ENCODE measurements at places on chromosomes 4 and X.

DNA sequence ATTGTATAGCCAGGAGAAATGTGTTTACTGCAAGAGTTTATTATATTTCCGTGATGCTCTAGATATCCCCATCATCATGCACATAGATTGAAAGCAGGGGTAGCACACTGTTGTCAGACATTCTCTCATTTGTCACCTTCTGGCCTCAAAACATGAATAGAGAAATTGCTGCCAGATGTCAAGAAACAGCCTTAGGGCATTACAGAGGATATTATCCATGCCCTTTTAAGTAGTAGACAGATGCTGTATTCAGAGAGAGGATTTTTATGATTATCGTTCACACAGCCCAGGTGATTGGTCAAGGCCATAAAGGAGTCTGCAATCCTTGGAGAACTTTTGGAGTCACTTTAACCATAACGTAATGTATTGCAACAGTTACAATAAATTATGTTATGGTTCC lies 1961.5 kb upstream of the TENM3 start:
- no peak for DNase-seq

- DNase-seq: no peak
Observed at GRCh38 chr4:140037353-140038030, 116.5 kb downstream of the MAML3 start.

GRCh38 chr4:95985051-95985450 lies 145.2 kb downstream of the PDHA2 start:
- no peak for DNase-seq

- no peak for DNase-seq
Observed at GRCh38 chr4:11604821-11605220, 176.1 kb upstream of the HS3ST1 start.

DNA sequence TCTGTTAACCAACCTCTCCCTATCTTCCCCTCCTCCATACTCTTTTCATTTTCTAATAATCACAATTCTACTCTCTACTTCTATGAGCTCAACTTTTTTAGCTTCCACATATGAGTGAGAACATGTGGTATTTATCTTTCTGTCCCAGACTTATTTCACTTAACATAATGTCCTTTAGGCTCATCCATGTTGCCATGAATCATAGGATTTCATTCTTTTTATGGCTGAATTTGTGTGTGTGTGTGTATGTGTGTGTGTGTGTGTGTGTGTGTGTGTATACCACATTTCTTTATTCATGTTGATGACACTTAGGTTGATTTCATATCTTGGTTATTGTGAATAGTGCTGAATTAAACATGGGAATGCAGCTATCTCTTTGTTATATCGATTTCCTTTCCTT lies 37.4 kb downstream of the RUFY3 start:
- DNase-seq: no peak

- no peak for DNase-seq
Observed at GRCh38 chr4:17165286-17165685, 266.8 kb upstream of the LDB2 start.
